ENCODE measurements at places on chromosomes 11 and 22. TPM values are rescaled to one million over a fixed set of nuclear protein-coding genes. Genes with fewer than 3 reads are reported as not detected.
A peak's percentile ranks its signal among the peaks of the same experiment; 100 is the strongest.

GRCh38 chr11:34846467-34846866, 69.7 kb downstream of the APIP start:
- DNase-seq: no peak

GRCh38 chr22:49450498-49450897, 377.2 kb downstream of the BRD1 start:
- no peak for DNase-seq

- no peak for DNase-seq
Observed at GRCh38 chr11:30381879-30382278, 59.0 kb downstream of the ARL14EP start.

DNA sequence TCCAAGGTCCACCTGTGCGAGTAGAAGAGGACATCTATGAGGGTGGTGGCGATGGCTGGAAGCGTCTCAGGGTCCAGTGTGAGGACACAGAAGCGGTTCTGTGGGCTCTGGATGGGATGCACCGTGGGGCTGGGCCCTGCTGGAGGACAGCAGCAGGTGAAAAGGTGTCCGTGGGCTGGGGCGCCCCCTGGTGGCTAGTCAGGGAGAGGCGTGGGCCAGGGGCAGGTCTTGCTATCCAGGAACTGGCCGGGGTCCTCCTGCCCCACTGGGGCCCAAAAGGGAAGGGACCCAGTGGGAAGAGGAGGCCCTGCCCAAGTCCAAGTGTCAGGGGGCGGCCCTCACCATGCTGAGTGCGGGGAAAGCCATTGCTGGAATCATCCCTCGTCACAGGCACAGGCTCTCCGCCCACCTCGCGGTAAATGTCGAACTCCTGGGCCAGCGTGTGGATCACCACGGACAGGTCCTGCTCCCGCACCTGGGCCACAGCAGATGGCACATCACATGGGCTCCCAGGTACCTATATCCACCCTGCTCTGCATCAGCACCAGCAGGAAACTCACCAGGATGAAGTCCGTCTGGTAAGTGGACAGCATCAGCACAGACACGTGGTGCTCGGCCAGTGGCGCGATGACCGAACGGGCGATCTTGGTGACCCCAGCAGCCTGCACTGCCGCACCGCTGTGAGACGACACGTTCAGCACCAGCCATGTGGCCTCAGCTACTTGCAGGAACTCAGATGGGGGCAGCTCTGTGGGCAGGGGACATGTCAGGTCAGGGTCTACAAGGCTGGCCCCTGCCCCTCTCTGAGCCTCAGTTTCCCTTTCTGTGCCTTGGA, 2.3 kb downstream of the CASTOR1 start:
- DNase-seq: peak; percentile 71

GRCh38 chr11:30228323-30228884, 2.4 kb upstream of the FSHB start:
- no peak for DNase-seq

GRCh38 chr11:134956450-134957210, 544.6 kb upstream of the B3GAT1 start:
- no peak for DNase-seq

- DNase-seq: no peak
Observed at GRCh38 chr11:32092581-32093170, 1.8 kb downstream of the RCN1 start.

- DNase-seq: no peak
Observed at GRCh38 chr11:121552154-121552553, 99.4 kb upstream of the SORL1-AS1 start.

DNA sequence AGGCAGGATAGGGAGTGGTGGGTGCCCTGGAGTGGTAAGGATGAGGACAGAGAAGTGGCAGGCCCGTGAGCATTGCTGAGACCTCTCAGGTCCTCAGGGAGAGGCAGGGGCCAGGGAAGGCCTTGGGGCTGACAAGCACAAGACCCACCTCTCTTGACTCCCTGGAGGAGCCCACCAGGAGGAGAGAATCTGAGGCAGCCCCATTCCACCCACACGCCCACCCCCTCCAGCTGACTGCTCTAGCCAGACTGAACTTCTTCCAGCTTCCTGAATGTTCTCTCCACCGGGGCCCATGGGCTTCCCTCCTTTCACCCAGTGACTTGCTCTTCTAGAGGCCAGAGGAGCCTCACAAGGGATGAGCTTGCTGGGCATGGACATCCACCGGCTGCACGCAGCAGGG, 1403.0 kb downstream of the BRD1 start:
- no peak for DNase-seq

- no peak for DNase-seq
Observed at GRCh38 chr11:3962406-3962840, 107.0 kb downstream of the STIM1 start.

DNA sequence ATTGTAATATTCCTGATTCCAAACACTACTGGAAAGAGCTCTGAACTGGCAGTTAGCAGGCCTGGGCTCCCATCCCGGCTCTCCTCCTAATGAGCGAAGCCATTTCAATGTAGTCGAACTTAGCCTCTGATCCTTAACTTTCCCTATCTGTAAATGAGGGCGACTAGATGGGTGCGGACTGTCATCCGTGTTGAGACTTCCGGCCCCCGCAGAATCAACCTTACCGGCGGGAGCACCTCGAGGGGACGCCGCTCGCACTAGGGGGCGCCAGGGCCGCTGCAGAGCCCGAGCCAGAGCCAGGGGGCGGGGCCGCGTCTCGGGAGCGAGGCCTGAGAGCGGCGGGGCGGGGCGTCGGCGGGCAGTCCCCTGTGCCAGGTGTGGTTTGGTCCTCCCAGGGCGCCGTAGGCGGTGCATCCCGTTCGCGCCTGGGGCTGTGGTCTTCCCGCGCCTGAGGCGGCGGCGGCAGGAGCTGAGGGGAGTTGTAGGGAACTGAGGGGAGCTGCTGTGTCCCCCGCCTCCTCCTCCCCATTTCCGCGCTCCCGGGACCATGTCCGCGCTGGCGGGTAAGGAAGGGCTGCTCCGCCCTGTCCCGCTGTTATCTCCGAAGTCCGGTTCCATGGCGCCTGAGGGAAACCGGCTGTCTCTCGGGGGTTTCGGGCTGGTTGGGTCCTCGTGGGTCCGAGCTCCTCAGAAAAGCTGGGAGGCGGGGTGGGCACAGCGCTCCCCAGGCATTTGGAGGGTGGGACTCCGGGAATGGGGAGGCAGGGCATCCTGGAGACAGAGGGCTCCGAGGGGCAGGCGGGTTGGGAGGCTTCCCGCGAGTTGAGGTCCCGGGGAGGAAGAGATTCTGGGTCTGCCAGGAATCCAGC, at the start of gene LIMK2:
LIMK2 (plus strand) TSS at position 437 of the 869 bp plus-strand sequence; CDS start at position 548, 111 bp downstream.
- DNase-seq: peak; percentile 94

DNA sequence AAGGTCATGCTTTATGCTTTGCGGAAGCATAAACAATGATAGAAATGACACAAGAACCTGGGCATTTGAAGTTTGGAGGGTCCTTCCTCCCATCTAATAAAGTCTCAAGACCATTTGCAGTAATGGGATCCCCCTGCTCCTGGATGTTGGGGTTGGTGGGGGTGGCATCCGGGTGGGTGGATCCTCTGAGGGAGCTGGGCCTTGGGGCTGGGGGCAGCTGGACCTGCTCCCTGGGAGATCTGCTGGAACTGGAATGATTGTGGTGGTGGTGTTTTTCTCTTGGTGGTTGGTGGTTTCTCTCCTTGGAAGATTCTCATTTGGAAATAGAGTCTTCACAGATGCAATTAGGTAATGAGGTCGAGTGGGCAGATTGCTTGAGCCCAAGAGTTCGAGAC, 2.2 kb upstream of the NAP1L4 start:
- no peak for DNase-seq

DNA sequence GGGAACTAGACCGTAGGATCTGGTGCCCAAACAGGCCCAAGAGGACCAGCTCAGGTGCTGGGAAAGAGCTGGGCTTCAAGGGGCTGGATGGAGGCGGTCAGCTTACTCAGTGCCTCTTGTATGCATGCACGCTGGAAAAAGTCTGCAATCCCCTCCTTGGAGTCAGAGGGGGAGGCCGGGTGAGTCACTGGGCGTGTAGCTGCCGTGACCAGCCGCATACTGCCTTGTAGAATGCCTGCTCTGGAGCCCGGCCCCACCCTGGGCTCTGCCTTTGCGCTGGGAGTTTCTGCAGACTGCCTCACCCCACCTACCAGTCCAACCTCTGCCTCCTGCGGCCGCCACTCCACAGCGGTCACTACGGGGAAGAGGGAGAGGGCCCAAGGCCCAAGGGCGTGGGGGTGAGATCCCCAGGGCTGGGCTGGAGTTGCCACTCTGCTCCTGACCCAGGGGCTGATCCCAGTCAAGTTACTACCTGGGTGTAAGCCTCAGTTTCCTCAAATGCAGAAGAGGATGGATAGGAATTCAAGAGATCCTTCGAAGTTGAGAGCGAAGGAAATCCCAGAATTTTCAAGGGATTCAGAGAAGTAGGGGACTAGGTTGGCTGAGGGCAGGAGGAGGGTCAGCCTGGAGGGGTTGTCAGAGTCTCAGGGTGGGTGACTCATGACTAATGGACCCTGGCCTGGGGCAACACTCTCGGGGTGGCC, 4.2 kb downstream of the MRGPRF start:
- DNase-seq: no peak

Gene NCAM1
- 76.7 TPM for total RNA-seq

Gene TREH
- not detected for total RNA-seq

Gene FAM180B
- total RNA-seq: 0.50 TPM

Gene UPB1
- total RNA-seq: not detected

Gene TMEM191B
- total RNA-seq: 1.0 TPM

Gene C22orf42
- total RNA-seq: not detected

Gene SCUBE1
- 12.1 TPM for total RNA-seq

Gene HMOX1
- total RNA-seq: 2.2 TPM

Gene ANKK1
- total RNA-seq: 0.09 TPM

Data from neural crest cell (in vitro differentiated cells).